Chondrocyte (in vitro differentiated cells): ENCODE measurements at places on chromosomes 5 and 9. TPM values are rescaled to one million over a fixed set of nuclear protein-coding genes. Genes with fewer than 3 reads are reported as not detected.

DNA sequence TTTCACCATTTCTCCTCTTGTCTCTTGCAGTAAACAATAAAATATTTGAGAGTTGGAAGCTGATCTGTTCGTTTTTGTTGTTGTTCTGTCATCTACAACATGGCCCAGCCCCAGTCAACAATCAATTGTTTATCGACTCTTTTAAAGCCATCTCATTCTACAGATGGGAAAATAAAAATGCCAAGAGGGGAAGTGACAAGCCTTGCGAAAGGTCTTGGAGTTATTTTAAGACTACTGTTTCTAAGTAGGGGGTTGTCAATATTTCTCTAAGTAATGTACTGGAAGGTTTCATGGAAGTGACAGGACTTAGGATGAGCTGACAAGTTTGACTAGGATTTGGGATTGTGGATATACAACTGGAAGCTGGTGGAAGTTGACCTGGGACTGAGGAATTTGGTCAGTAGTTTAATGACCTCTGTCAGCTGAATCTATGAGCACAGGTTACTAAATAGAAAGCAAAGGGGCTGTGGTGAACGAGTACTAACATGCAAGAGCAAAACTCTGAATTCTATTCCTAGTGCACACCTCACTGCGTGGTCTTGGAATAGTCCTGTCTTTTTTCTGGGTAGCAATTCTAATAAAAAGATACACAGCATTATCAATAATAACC is 57.5 kb upstream of the ADRB2 start:
- H3K4me1 ChIP-seq: no peaks in the 10 kb centered on the region
- no peak overlapping the region for H3K27ac ChIP-seq
- no peak for DNase-seq

DNA sequence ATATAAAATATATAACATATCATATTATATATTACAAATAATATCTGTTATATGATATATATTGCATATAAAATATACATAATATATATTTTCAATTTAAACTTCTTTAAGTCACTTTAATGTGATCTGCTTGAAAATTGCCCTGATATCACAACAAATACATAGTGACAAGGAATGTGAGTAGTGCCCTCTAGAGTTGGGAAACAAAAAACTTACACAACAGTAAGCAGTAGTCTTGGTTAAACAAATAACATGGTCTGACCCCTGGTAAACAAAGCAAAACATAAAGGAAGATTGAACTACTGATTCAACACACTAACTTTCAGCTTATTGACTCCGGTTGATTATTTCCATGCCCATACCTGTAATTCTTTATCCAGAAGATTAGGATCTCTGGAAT is 188.3 kb upstream of the NMUR2 start:
- no peaks in the 10 kb centered on the region for H3K36me3 ChIP-seq
- H3K4me1 ChIP-seq: no peaks in the 10 kb centered on the region
- no peak overlapping the region for H3K4me3 ChIP-seq
- H3K27ac ChIP-seq: no peak overlapping the region
- no peaks in the 10 kb centered on the region for H3K27me3 ChIP-seq

Gene TSLP
- 0.20 TPM in 1 of 3 replicates, not detected in the others for total RNA-seq

Gene CD14
- total RNA-seq: not detected in 3 replicates
